Cerebellar cortex (tissue), 1 donor: ENCODE measurements at places on chromosomes 2 and 18.

DNA sequence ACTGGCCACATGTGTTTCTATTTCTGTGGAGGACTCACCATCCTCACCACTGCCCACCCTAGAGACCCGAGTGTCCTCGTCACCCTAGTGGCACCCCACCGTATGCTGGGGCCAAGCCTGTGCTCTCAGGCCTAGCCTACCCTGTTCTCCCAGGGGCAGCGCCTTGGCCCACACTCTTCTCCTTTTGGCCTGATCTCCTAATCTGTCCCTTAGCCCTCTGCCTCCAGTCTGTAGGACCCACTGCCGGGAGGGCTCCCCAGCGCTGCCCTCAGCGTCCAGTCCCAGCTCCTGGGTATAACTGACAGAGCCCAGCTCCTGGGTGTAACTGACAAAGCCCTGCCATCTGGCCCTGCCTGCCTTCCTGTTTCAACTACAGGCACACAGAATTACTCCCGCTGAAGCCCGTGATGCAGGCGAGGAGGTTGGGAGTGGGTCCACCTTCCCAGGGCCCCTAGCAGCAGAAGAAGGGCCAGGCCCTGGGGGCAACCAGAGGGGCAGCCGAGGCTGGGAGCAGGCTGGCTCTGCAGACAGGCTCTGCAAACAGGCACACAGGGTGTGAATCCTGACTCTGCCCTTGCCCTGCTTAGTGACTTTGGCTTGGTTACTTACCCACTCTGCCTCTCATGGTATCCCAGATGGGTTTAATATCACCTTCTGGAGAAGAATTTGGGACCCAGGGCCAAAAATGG is 25.6 kb upstream of the PTMA start:
- DNase-seq: no peak

- DNase-seq: peak; percentile 92
Observed at GRCh38 chr2:72887740-72888437, 681 bp downstream of the SPR start.

DNA sequence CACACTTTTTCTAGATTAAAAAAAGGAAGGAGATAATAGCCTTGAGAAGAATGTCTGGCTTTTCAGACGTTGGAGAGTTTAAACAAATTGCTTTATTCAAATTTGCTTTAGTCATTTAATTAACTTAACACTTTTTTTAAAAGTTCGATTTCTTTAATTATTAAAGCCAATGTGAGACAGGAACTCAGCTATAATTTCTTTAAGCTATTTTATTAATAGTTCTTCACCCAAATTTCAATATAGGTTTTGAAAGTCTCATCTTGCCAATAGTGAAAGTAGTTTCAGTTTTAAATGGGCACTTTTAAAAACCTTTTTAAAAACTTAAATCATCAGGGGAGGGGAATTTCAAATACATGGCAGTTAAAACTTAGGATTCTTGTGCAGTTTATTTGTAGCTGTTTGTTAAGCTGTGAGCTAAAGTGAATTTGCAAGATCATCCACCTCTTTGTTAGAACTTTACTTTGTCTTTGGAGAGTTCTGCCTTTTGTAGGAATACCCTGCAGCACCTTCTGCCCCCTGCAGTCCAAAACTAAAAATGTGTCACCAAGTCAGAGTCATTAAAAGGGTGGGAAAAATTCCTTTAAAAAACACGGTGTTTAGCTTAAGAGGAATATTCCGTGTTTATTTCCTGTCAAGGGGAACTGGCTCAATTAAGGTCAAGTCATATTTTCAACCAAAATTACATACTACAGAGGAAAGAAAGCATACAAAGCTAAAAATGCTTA is 4.6 kb downstream of the TGIF1 start:
- DNase-seq: peak; percentile 68

- no peak for DNase-seq
Observed at GRCh38 chr2:19631871-19632270, 269.9 kb downstream of the TTC32 start.

- no peak for DNase-seq
Observed at GRCh38 chr2:44833171-44834069, 108.1 kb upstream of the SIX3 start.

- no peak for DNase-seq
Observed at GRCh38 chr18:31573051-31573450, 18.6 kb upstream of the TTR start.

DNA sequence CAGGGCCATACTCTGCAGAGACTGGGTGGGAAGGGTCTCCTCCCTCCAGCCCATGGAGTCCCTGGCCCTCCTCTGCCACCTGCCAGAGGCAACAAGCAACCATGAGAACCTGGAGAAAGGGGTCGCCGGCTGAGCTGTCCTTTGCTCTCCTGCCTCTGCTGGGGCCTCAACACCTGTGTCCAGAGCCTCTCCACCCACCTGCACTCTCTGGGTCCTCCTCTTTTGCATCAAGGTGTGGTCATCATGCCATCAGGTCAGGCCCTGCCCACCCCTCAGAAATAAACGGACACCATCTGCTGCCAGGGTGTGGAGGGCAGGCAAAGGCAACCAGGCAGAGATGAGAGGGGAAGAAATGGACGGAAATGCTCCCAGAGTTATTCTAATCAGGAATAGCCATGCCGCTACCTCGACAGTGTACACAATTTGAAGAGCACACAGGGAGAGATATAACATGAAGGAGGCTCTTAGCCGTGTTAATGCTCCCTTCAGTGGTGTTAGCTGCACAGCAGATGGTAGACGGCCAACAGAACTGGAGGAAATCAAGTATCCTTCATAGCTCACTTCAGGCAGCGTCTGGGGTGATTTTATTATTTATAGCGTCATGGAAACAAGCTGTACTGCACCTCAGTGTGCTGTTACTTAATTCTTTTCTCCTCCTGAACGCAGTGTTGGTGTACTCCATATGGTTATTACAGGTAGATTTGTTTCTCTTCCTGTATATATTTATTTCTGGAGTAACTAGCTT is 247.9 kb downstream of the TSN start:
- no peak for DNase-seq

DNA sequence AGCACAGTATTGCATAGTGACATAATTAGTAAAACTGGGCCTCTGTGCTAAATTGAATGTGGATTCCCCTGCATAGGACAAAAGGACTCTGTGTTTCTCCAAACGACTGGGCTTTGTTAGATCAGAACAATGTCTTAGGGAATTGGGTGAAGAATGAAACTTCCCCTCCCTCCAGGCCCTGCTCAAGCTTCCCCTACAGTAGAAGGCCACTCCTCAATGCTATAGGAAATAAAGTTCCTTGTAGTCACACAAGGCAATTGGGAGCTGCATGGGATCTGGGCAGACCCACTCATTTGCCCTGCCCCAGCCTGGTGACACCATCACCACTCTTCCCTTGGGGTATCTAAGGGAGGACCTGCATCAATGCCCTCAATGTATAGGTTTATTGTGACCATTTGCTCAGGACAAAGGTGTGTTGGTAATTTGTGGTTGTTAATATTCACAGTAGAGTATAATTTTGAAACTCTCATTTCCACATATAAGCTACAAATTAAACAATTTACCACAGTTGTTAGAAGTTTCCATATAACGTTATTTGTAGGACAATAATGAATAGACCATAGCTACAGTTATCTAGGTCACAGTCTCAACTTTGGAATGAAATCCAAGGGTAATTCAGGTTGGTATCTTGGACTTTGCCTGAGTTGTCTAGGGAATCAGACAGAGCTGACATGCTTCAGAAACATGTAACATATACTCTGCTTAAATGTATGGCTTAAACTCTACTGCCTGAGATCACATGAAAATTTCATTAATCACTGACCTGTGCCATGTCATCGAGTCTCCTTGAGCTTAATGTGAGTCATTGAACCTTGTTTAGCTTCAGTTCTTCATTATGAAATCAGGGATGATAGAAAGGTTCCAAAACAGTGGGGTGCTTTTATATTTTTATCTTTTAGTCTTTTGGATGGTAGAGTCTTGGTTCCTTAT is 64.8 kb upstream of the DARS1 start:
- no peak for DNase-seq

DNA sequence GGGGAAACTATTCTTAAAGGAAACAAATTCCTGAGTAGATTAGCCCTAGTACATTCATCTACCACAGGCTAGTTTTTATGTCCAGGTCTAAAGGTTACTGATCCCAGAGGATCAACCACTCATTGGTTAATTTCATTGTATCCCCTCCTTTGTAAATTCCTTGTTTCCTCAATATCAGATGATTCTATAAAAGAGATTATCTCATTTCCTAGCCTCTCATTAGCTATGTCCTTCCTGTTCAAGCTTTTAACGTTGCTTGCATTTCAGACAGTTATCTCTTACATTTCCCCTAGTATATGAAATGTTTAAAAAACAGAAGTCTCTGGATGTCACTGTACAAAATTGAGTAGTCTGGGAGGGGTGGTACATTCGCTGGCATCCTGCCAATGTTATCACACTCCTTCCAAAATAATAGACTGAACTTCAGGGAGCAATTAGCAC is 24.2 kb upstream of the ARMC9 start:
- peak; percentile 57 for DNase-seq

DNA sequence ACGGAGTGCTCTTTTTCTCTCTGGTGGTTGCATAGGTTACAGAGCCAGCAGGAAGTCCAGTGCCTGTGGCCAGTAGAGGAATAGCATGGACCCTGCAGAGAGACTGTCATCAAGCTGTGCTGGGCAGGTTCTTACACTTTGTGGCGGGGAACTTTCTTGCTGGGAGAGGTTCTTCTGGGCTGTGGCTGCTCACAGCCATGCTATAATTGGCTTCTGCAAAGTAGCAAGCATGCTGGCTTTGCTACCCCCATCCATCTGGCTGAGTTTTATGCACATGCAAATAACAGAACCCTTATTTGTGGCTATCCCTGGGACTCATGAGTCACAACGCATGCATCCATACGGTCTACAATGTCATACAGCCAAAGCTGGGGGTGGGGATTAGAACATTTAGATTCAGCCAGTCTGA is 68.9 kb downstream of the PLCL1 start:
- DNase-seq: peak; percentile 24

GRCh38 chr18:30486856-30487255 is 555.7 kb downstream of the DSC3 start:
- DNase-seq: no peak

GRCh38 chr2:118903551-118904479 is 38.2 kb upstream of the MARCO start:
- DNase-seq: no peak

- no peak for DNase-seq
Observed at GRCh38 chr2:141947396-141948114, 183.3 kb downstream of the LRP1B start.

GRCh38 chr18:59085797-59086196 is 53.9 kb upstream of the SEC11C start:
- no peak for DNase-seq

DNA sequence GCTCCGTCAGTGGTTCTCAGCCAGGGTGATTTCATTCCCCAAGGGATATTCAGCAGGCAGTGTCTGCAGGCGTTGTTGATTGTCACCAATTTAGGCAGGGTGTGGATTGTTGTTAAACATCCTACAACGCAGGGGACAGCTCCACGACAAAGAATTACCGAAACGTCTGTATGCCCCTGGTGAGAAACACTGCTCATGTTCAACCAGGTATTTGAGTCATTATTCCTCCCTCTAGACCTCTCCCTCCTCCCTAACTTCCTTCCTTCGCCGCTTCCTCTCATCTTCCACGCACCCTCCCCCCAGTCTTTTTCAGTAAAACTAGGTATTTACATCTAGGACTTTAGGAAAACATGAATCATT is 50.8 kb downstream of the NCK2 start:
- no peak for DNase-seq

DNA sequence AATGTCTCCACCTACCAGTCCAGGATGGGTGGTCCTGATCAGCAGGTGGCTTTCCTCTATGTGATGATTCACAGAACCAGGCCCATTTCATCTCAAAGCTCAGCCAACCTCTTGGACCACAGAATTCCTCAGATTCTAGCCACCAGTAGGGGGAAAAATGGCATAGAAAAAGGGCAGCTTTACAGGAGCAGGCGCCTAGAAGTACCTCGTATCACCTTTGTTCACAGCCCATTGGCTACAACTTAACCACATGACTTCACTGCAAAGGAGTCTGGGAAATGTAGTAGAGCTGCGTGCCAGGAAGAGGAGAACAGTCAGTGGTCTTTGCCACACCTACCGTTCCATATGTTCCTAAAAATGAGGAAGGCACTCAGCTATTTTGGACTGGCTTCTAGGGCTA is 62.8 kb upstream of the DTNA start:
- DNase-seq: no peak

DNA sequence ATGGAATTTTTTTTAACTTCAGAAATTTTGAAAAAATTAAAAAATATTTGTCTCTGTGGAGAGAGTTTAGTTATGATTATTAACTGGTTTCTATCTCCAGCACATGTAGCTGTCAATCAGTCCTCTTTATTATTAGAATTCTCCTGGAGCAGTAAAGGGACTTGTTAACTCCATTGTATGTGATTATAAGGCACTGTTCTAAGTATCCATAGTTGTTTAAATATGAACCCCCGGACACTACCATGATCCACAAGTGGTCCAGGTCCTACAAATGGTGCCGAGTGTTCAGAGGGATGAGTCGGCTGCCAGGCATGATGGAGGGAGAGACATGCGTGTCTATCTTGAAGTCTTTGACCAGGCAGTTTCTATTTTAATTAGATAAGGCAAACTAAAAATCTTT is 492 bp downstream of the CHRNA1 start:
- no peak for DNase-seq

GRCh38 chr2:226953206-226953605 is 117.4 kb downstream of the RHBDD1 start:
- DNase-seq: no peak

DNA sequence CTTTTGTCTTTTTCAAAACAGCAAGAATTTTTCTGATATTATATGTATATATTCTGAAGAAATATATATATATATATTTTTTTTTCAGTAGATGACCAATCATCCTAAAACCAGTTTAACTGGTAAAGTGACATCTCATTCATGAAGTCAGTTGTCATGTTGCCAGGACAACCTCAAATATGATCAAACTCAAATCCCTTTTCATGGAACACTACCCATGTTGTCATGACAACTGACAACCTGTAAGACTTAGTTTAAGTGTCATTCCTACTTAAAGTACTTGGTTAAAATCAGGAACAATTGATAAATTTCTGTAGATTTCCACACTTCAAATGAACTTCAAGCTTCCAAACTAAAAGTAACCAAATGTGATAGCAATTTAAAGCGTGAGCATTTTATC is 101.8 kb upstream of the ERBB4 start:
- DNase-seq: no peak

- DNase-seq: peak; percentile 74
Observed at GRCh38 chr2:182077448-182078142, 91.9 kb downstream of the PPP1R1C start.

GRCh38 chr2:941871-942270 is 8.8 kb upstream of the SNTG2 start:
- no peak for DNase-seq

DNA sequence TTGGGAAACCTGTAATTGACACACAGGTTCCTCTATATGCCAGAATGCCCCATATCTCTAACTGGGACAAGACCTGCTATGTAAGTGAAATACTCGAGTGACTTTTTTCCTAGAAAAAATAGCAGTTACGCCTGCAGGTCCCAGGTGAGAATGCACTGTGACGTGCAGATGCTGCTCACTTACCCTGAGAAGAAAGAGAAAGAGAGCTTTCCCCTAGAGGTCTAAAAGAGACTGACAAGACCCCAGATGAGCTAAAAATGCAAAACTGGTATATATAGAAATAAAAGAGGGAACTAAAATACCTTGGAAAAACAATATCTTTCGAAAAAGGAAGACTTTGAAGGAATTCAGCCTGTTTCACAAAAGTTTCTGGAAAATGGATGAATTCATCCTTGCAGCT is 383.0 kb upstream of the DCC start:
- no peak for DNase-seq
